COR-L47 (cell line): ENCODE measurements at places on chromosomes 2 and 18.

DNA sequence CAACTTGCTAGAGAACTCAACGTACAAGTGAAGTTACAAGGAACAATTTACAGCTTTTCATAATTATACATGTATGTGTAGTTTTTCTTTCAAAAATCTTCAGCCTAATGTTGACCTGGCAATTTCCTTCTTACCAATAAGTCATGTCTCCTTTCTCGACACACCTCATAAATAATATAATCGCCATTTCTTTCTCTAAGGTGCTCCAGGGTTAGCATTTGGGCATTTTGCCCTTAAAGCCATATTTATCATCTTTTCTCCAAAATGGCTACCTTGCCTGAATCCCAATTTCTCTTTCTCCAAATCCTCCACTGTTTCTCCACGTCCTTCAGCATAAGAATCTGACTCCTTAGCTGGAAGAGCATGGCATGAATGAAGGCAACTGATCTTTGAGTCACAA is 50.3 kb upstream of the RAB27B start:
- no peak for DNase-seq

- no peak for DNase-seq
Measured at GRCh38 chr2:101625387-101625786, 72.1 kb upstream of the MAP4K4 start.

- DNase-seq = no peak
Measured at GRCh38 chr2:51243892-51244535, 212.1 kb upstream of the NRXN1 start.

DNA sequence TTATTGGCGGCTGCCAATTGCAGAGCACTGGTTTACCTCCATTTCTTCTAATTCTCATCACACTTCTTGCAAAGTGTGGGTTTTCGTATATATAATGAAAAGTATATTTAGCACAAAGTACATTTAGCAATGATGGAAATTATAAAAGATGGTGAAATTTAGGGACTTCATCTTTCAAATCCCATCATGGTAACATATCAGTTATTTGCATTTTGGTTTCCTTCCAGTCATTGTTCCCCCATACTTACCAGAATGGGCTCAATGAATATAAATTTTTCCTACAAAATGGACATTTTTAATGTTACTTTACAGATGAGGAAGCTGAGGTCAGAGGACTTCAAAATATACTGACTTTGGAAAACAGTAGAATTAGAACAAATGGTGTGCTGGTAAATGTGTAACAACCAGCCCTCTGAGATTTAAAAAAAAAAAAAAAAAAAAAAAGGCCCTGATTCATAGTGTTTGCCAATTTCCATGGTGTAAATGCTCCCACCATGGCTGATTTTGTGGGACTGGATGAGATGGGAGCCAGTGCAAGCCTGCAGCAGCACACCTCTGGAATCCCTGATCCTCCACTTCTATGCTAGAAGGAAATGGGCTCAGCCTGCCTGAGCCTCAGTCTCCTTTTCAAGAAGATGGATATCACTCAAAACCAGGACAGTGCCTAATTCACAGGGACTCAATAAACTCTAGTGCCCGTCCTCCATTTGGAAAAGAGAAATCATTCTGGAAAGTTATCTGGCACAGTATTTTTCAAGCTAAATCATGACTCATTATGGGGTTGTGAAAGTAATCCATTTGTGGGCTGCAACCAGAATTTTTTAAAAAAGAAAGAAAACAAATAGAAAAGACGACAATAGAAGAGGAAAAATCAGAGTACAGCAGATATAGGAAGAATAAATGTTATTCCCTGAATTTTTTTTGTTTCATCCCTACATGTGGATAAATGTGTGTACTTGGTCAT is 34.0 kb downstream of the LBH start:
- DNase-seq = no peak

DNA sequence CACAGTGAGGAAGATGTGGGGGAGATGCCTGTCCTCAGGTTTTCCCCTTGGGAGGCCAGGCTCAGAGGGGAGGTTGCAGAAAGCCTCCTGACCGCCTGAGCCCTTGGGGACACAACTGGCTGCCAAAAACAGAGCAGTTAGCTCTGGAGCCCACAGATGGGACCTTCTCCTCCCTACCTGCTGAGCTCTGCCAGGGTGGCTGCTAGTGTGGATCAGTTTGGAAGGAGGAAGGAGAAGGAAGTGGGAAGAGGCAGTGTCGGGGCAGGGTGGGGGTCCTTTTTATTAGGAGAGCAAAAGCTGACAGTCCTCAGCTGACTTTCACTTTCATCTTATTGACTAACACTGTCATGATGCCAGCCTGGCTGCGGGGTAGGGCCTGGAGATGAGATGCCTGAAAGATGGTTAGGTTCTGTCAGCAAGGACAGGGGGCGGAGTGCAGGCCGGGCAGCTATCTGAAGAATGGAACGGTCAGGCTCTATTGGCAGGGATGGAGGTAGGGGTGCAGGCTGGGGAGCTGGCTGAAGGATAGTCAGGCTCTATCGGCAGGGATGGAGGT is 188.5 kb upstream of the HDAC4 start:
- no peak for DNase-seq

- DNase-seq = peak; percentile 40
Measured at GRCh38 chr2:67877301-67877700, 185.5 kb downstream of the C1D start.

DNA sequence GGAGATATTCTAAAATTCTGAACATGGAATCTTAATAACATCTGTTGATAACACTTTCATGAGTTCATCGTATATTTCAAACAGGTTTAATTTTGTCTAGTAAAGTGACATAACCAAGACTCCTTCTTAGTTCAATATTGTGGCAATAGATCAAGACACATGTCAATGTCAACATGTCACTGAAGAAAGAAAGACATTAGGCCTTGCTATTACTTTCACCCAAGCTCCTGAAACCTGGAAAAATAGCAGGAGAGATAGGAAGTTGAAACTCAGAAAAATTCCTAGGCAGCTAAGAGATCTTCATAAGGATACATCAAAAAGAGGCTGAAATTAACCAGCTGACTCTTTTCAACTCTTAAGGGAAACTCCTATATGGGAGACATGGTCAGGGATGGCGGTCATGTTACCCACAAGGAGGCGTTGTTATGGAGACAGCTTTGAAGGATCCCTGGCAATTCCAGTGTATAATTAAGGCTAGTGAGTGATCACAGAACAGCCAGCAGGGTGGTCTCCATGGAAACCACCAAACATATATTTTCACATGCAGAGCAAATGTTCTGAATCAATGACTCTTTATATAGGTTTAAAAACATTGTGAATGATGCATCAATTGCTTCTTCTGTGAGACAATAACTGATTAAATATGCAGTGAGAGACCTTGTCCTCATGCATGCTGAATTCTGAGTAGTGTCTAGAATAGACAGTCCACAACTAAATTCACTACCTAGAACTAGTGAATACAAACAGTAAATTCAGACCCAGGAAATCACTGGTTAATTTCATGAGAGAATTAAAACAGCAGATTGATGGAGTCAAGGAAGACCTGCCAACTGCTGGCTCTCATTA is 115.3 kb upstream of the RIOK3 start:
- DNase-seq = peak; percentile 87

- DNase-seq = no peak
Measured at GRCh38 chr2:97928591-97928990, 67.2 kb downstream of the TMEM131 start.

DNA sequence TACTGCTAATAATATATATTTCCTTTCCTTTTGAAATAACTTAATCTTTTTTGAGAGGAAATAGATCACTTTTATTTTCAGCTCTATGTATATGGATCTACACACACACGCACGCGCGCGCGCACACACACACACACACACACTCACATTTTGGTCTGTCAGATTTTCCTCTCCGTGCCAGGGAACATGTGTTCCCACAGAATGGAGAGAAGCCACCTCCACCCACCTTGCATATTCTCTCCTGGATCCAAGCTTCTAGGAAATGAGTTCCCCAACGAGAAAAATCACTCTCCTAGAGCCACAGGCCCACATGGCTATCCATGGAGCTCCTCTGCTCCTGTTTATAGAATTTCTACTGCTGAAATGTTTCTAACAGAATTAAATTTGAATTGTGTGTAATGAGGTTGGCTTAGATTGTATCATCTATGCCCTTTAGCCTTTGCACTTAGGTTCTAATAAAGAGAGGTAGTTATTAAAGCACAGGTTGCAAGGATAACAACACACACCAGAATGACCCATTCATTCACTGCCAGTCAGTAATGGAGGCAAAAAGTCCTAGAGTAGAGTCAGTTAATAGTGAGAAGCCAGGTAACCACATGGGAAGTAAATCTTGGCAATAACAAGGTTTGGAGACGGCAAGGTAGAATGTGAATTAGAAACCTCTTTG is 19.7 kb downstream of the IFIH1 start:
- DNase-seq = no peak

- no peak for DNase-seq
Measured at GRCh38 chr2:71154798-71155197, 24.4 kb downstream of the MPHOSPH10 start.

DNA sequence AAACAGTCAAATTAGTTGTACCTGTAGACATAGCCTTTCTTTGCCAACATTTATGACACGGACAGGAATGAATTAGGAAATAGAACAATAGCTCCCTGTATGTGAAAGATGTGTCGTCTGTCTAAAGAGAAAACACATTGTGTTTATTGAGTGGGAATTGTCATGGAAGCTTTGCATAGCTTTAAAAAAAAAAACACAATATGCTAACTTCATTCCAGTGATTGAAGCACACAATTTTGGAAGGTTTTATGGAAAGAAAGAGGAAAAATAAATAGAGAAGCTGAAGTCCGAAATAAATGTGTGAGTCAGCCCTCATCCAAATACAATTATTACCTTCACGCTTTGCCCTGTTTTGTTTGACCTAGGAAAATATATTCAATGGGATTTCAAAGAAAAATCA is 1095.7 kb downstream of the TSN start:
- DNase-seq = peak; percentile 11

GRCh38 chr2:129882476-129882875 is 97.0 kb upstream of the RAB6C start:
- no peak for DNase-seq

DNA sequence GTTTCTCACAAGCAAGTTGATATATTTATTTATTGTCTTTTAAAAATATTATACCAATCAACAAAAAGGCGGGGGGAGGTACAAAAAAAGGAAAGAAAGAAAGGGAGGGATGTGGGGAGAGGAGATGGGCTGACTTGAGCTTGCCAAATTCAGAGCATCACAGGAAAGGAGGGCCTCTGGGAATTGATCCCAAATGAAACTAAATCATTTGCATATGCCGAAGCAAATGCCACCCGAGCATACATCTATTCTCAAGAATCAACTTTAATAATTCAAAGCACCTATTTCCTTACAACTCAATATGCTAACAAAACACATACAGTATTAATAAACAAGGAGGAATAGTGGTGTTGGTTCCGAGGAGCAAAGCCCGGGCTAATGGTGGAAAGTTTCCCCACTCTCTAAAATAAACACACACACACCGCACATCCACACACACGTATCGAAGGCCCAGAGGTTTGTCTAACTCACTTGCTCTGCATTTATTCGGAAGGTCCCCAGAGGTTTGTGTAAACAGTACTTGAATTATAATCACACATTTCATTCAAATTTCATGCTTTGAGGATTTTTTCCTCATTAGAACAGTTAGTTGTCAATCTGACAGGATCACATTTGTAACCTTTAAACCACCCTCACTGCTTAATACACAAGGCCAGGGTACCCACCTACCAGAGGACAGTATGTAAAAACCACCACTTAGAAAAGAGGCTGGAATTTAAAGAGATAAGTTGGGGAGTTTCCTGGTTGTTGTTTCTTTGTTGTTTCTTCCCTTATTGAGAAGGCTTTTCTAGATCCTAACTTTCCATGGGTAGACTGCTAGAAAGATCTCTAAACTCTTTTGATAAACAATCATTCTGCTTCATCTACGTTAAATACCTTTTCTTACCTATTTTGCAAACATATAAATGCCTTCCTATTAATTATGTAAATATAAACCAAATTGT is 264.7 kb downstream of the TCF4 start:
- DNase-seq = peak; percentile 30

GRCh38 chr2:201064797-201065329 is 6.6 kb downstream of the HYCC2 start:
- no peak for DNase-seq

DNA sequence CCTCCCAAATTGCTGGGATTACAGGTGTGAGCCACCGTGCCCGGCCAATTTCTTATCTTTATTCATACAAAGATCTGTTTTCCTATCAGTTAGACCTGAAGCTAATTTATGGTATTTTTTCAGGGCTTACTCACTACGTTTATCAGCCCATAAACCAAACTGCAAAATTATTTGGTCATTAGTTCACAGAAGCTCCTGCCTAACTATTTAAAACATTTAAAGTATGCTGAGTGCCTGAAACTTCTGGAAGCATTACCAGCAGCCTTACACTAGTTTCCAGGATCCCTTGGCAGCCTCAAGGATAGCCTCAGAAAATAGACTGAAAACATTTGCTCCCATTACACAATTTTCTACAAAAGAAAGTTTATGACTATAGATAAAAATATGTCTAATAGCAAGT is 68.8 kb downstream of the GALNT13 start:
- no peak for DNase-seq

GRCh38 chr2:143058851-143059250 is 70.4 kb upstream of the ARHGAP15 start:
- no peak for DNase-seq

DNA sequence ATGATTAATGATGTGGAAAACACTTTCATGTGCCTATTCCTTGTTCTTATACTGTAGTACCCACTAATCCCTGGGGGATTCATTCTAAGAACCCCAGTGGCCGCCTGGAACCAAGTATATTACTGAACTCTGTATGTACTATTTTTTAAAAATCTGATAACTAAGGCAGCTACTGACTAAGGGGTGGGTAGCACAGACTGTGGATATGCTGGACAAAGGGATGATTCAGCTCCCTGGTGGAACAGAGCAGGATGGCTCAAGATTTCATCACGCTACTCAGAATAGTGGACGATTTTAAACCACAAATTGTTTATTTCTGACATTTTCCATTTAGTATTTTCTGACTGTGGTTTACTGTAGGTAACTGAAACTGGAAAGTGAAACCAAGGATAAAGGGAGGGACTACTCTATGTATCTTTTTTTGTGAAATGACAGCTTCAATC is 41.8 kb upstream of the CDC42EP3 start:
- no peak for DNase-seq

GRCh38 chr2:170815311-170815710 is 1.4 kb upstream of the GAD1 start:
- no peak for DNase-seq

DNA sequence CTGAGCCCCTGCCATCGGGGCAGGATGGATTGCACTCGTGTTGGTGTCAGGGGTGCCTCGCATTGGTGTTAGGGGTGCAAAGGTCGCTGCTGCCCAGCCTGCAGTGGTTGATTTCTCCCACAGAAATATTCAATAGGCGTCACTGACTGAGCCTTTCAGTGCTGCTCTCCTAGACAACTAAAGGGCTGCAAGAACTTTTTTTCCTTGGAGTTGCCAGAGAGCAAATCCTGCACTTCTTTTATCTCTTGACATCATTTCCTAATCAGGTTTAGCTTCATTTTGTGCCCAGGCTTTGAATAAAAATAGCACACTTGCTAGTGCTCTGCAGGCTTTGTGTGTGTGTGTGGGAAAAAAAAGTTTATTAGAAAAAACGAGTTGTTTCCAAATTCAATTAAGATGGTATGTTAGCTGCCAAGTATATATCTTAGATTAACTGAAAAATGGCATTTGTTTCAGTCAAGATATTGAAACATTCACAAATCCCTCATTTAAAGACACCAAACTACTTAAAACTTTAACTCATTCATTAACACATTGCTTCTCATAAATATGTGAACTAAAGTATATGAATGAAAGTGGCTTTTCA is 125.6 kb downstream of the SOCS6 start:
- DNase-seq = no peak
